ENCODE measurements at places on chromosomes 13 and 19.

DNA sequence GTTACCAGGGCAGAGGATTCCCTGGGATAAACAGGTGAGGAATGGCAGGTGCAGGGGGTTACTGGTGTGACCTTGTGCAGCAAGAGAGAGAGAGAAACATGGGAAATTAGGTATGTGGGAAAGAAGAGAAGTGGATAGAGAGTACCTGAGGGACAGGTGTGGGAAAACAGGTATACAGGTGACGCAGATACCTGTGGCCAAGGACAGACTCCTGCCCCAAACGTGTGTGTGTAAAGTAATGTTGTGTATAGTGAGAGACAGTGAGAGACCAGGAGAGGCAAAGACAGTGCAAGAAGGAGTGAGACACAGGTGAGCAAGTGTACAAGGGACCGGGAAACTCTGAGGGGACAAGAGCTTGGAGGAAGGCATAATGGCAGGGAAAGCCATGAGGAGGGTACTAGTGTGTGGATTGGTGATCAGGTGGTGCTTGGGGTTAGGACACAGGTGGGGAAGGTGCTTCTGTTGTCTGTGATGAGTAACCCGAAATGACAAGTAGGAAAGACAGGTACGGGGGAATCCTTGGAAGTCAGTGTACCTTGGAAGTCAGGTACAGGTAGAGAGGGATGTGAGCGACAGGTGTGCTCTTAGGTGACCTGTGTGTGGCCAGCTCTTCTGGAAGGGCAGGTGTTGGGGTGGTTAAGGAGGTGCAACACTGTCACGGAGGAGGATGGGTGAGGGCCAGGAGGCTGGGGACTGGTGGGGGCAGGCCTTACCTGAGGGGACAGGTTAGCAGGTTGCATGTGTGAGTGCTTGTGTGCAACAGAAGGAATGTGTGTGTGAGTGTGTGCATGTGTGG lies 2.8 kb downstream of the ERFL start:
- DNase-seq = no peak

GRCh38 chr19:7679771-7680605 lies 645 bp upstream of the TRAPPC5 start:
- no peak for DNase-seq

- peak; percentile 76 for DNase-seq
Observed at GRCh38 chr13:96650301-96650886, 343.9 kb downstream of the OXGR1 start.

- no peak for DNase-seq
Observed at GRCh38 chr13:45838171-45838745, 13.3 kb downstream of the SIAH3 start.

DNA sequence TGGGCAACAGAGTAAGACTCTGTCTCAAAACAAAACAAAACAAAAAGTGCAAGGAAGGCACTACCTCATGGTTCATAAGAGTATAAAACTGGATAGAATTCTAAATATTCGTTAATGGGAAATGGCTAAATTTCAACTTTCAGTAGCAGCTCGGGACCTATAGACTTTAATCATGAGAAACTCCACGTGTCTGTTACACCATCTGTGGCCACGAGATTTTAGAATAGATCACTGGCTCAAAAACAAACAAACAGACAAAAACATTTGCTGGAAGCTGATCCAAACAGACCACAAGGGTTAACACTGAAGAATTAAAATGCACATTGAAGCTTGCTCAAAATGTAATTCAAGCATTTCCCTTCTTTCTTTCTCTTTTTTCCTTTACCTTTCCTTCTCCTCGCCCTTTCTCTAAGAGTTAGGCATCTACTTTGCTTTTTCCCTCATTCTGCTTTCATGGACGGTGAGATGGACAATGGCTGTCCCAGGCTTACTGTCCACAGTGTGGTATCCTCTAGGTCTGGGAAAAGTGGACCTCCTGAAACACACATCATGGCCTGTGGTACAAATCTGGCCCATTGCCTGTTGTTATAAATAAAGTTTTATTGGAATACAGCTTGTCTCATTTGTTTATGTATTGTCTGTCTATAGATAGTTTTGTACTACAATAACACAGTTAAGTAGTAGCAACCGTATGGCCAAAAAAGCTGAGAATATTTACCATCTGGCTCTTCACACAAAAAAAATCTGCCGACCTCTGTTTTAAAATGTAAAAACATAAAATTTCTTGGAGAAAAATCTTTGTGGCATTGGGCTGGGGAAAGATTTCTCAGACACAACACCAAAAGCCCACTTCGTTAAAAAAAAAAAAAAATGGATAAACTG lies 10.3 kb downstream of the ELAVL1 start:
- DNase-seq = no peak

- DNase-seq = no peak
Observed at GRCh38 chr19:44772959-44773358, 4.7 kb upstream of the CBLC start.

GRCh38 chr19:47274891-47275761 lies 441 bp downstream of the INAFM1 start:
- no peak for DNase-seq

GRCh38 chr13:74669149-74669548 lies 534.9 kb upstream of the KLF12 start:
- no peak for DNase-seq

DNA sequence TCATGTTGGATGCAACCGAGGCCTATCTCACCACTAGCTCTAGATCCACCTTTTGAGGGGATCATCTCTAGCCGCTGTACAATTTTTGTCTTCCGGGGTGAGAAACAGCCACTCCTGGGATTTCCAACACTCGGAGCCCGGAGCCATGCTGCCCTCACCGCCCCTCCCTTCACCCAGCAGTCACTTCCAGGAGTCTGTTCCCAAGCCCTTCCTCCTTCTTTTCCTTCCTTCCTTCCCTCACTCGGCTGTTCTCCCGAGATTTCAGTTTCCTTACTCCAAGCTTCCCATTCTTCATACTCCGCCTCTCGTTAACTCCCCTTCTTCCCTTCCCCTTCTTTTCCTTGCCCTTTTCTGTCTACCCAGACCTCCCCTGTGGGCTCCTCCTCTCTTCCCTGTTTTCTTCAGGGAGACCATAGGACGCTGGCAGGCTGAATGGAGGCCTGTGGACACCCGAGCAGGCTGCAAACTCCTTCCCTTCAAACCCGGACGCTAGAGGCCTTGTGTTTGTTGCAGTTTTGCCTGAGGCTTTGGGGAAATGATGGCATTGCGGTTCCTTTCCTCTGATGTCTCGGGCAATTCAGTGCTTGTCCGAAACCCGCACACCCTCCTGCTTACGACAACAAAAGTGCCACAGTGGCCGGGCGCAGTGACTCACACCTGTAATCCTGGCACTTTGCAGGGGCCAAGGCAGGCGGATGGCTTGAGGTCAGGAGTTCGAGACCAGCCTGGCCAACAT lies 96.0 kb downstream of the CAB39L start:
- no peak for DNase-seq

DNA sequence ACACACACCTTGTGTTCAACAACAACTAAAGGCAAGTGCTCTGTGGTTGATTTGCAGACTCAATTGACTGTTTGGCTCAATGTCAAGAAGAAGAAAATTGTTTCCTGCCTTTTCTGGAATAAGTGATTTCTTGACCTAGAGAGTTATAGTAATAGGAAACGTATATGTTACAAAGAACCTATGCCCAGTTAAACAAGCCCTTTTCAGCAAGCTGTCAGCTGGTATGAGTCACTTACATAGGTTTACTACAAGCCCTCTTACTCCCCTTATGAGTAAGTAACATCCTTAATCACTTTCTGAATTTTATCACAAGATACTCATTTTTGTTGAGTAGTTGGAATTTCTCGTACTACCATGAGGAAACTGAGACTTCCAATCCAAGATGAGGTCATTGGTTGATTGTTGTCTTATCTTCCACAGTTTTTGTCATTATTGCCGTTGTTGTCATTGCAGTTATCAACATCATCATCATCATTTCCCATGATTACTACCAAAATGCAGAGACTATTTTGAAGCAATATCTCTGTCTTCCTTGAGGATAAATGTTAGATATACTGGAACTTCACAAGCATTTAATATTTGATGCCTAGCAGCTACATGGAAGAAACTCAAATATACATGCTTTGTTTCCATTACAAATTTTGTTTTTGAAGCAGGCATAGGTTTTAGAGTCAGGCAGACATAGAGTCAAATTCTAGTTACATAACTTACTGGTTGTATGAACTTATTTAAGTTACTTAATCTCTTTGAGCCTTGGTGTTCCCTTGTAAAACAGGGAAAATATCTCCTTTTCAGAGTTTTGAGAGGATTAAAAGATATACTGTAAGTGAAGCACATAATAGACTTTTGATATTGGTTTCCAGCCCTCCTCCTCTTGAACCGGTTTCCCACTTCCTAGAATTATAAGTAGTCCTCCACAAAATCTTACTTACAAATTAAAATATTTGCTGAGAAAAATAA lies 106.0 kb downstream of the RAP2A start:
- DNase-seq = no peak

DNA sequence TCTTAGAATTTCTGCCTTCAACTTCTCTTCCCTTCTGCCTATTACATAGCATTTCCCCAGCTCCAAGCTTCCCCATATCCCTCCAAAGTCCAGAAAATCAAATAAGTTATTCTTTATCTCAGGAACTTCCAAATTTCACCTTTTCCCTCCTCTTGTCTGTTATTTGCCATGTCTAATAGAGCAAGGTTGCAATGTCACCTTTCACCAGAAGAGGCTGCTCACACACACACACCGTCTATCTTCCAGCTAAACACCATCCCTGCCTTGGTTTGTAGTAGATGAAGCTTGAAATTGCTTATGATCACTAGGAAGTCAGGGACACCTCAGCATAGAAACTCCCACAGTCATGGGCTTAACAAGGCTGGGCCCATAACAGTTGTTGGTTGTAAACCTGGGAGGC lies 48.4 kb downstream of the ZNRF4 start:
- no peak for DNase-seq

- no peak for DNase-seq
Observed at GRCh38 chr19:18895038-18895823, 727 bp downstream of the CERS1 start.

- peak; percentile 69 for DNase-seq
Observed at GRCh38 chr13:46571189-46571908, 18.4 kb downstream of the LRCH1 start.

DNA sequence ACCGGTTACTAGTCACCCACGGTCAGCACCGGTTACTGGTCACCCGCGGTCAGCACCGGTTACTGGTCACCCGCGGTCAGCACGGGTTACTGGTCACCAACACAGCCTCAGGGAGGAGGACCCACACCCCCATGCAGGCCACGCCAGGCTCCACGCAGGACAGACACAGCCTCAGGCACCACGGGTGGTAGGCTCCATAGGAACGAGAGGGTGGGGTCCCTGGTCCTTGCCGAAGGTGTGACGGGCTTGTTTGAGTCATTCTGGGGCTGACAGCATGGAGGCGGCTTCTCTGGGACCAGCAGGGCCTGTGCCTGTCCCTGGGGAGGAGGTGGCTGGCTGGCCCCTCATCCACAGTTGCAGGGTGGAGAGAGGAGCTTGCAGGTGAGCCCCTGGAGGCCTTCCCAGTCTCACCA lies 122.8 kb upstream of the SOX1 start:
- DNase-seq = no peak

Measured in brain microvascular endothelial cell (primary cell).